Activated B cell treated with CpG ODN at 0.5 μM for 24 hours (primary cell): ENCODE measurements at places on chromosomes 2 and 18. TPM values are rescaled to one million over a fixed set of nuclear protein-coding genes. Genes with fewer than 3 reads are reported as not detected.

TPRKB gene
- 26.9 and 27.1 TPM in 2 replicates for total RNA-seq

DNA sequence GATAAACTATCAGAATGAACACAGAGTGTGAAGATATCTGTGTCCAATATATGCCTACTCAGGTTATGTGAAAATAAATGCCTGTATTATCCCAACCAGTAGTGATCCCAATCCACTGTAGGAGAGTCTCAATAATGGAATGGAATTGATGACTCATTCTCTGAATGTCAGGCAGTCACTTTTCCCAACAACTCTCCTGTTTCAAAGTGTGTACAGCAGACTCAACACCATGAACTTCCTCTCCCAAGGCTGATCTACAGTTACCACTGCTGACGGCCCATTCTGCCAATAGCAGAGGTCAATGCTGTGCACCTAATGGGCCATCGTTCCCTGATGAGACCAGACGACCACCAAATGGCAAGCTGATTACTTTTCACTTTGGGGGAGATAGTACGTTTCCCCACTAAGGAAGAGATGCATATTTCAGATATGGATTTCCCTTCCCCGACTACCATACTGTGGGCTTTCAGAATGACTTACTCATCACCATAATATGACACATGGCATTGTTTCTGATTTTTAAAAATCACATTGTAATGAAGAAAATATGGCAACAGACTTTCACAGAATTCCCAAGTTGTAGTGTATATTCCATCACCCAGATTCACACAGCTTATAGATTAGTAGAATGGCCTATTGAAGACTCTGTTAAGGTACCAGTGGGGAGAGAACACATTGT lies 601.7 kb upstream of the VRK2 start:
- no peak overlapping the region for H3K4me3 ChIP-seq
- no peaks in the 10 kb centered on the region for H3K4me1 ChIP-seq
- H3K27me3 ChIP-seq, result no peaks in the 10 kb centered on the region
- no peak overlapping the region for H3K27ac ChIP-seq

DNA sequence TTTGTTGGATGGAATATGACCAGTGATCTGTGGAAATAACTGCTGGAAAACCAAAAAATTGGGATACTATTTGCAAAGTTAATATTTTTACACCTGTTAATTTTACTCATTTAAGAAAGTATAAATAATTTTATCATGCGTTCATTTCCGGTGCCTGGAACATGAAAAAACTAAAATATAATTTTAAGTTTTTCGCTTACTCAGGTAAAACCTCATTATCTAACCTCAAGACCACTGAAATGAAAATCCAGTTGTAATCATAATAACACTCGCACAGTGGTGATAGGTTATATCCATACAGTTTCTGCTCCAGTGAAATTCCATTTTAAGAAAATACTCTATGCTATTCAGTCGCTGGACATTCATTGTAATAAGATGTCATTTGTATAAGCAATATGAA lies 517.9 kb downstream of the DPP10 start:
- no peak overlapping the region for H3K27ac ChIP-seq
- H3K4me1 ChIP-seq, result no peaks in the 10 kb centered on the region
- no peaks in the 10 kb centered on the region for H3K27me3 ChIP-seq
- no peaks in the 10 kb centered on the region for H3K36me3 ChIP-seq

DNA sequence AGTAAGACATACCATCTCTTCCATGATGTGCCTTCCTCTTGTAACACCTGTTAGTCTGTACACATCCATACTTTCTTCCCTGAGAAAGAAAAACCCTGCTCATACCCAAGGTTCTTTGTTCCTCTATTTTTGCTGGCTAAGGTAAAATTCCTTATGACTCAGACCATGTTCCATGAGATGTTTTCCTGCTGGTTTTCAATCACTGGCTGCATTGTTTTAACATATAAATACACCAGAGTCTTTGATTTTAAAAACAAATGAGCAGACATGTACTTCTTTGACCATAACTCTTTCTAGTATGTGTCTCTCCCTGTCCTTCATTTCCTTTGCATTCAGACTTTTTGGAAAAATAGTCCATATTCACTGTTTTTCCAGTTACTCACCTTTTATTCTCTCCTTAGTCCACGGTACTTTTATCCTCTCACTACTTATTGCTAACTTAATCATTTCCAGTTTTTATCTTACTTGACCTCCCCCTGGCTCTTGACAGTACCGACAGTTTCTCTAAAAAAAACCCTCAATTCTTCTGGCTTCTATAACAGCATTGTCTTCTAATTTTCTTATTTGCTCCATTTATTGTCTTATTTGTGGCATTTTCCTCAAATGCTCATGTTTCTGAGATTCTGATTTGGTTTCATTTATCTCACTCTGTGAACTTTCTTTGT lies 4.3 kb downstream of the VAPA start:
- H3K4me1 ChIP-seq, result peaks cover 34% of the 10 kb centered on the region
- H3K27ac ChIP-seq, result no peak overlapping the region
- DNase-seq, result no peak
- H3K4me3 ChIP-seq, result no peak overlapping the region
- peaks cover 2% of the 10 kb centered on the region for H3K36me3 ChIP-seq
- no peaks in the 10 kb centered on the region for H3K27me3 ChIP-seq

- DNase-seq, result no peak
- H3K4me1 ChIP-seq, result no peaks in the 10 kb centered on the region
- no peak overlapping the region for H3K27ac ChIP-seq
- H3K4me3 ChIP-seq, result no peak overlapping the region
- H3K27me3 ChIP-seq, result peaks cover 4% of the 10 kb centered on the region
- no peaks in the 10 kb centered on the region for H3K36me3 ChIP-seq
These were observed 64.2 kb downstream of the PLA2R1 start for GRCh38 chr2:159998243-159998642.

- no peak overlapping the region for H3K27ac ChIP-seq
- peaks cover 6% of the 10 kb centered on the region for H3K4me1 ChIP-seq
- DNase-seq, result no peak
These were observed 145.3 kb upstream of the SPRED2 start for GRCh38 chr2:65577654-65578053.

DNA sequence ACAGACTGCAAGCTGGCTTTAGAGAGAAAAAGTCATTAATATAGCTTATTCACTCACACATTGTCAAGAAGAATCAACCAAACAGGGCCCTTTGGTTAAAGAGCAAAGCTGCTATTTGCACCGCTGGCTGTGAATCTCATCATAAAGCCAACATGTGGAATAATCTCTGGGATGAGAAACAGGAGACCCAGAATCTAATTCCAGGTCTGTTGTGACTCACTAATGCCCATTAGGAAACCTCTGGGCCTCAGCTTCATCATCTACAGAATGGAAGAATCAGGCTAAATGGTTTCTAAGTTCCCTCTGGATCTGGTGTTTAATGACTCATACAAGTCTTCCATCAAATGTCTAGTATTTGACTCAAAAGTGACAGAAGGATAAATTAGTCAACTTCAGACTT lies 591.7 kb upstream of the DDX18 start:
- no peak overlapping the region for H3K4me3 ChIP-seq
- DNase-seq, result no peak
- no peak overlapping the region for H3K27ac ChIP-seq

- no peak overlapping the region for H3K27ac ChIP-seq
- H3K27me3 ChIP-seq, result no peaks in the 10 kb centered on the region
- H3K4me1 ChIP-seq, result peaks cover 21% of the 10 kb centered on the region
- DNase-seq, result no peak
- H3K36me3 ChIP-seq, result peaks cover 27% of the 10 kb centered on the region
These were observed 128.7 kb downstream of the EIPR1 start for GRCh38 chr2:3248754-3249475.

HOXD10 gene
- not detected in 2 replicates for total RNA-seq

GRCh38 chr2:157699806-157700205 lies 71.1 kb upstream of the ACVR1C start:
- no peak overlapping the region for H3K27ac ChIP-seq
- H3K4me3 ChIP-seq, result no peak overlapping the region
- no peaks in the 10 kb centered on the region for H3K4me1 ChIP-seq
- peaks cover 3% of the 10 kb centered on the region for H3K27me3 ChIP-seq

FNDC4 gene
- not detected in 2 replicates for total RNA-seq

IL36G gene
- not detected in 2 replicates for total RNA-seq

- H3K36me3 ChIP-seq, result no peaks in the 10 kb centered on the region
- no peaks in the 10 kb centered on the region for H3K4me1 ChIP-seq
- no peaks in the 10 kb centered on the region for H3K27me3 ChIP-seq
These were observed 142.0 kb downstream of the COPS8 start for GRCh38 chr2:237227592-237228280.

SCN2A gene
- total RNA-seq, result 0.16 TPM in 1 of 2 replicates, not detected in the other

GRCh38 chr2:239058766-239059165 lies 210.9 kb downstream of the TWIST2 start:
- H3K4me3 ChIP-seq, result no peak overlapping the region
- H3K4me1 ChIP-seq, result no peaks in the 10 kb centered on the region
- H3K27me3 ChIP-seq, result no peaks in the 10 kb centered on the region
- no peak overlapping the region for H3K27ac ChIP-seq
